ENCODE measurements at places on chromosomes 12 and 14.

DNA sequence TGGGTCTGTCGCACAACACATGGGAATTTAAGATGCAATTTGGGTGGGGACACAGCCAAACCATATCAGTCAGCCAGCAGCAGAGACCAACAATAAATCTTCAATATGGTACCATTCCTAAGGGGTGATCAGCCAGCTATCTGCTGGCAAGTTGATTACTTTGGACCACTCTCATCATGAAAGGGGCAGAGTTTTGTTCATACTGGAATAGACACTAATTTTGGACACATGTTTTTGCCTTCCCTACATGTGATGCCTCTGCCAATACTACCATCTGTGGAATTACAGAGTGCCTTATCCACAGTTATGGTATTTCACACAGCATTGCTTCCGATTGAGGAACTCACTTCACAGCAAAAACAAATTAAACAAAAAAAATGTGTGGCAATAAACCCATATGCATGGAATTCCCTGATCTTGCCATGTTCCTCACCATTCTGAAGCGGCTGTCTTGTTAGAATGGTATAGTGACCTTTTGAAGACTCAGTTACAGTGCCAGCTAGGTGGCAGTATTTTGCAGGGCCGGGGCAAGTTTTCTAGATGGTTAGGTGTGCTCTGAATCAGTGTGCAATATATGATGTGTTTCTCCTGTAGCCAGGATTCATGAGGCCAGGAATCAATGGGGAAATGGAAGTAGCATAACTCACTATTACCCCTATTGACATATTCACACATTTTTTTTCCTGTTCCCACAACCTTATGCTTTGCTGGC is 179.0 kb upstream of the IGF1 start:
- DNase-seq: no peak

DNA sequence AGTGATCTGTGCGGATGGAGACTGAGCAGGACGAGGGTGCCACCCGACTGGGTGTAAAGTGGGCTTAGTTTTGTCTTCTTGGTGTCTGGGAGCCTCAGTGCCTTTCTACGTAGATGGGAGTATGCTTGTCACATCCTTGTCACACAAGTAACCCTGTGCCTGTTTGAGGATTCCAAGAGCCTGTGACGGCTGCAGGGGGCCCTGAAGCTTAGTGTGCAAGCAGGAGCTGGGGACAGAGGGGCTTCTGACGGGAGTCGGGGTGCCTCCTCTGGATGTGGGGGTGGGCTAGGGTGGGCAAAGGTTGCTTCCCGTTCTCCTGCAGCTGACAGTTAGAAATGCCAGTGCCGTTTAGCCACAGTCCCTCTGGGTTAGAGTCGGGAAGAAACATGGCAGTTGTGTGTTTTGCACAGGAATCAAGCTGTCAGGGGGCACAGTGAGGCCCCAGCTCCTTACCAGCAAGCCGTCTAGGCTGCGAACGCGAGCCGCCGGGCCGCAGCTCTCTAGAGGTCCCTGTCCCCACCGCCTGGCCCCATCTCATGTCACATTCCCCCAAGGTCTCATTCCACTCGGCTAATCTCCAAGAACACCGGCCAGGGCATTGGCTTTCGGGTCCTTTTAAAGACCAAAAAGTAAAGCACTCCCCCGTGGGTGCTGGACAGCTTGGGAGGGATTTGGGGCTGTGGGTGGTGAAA is 7.0 kb downstream of the RTL1 start:
- DNase-seq: no peak

GRCh38 chr14:102481791-102482238 is 27.8 kb downstream of the ANKRD9 start:
- DNase-seq: no peak

- DNase-seq: no peak
Observed at GRCh38 chr12:131620520-131620919, 90.4 kb upstream of the SFSWAP start.

- no peak for DNase-seq
Observed at GRCh38 chr12:106128585-106129328, 10.0 kb downstream of the NUAK1 start.

- DNase-seq: no peak
Observed at GRCh38 chr12:76583301-76583700, 23.7 kb upstream of the OSBPL8 start.

GRCh38 chr14:92994942-92995341 is 72.0 kb downstream of the CHGA start:
- DNase-seq: no peak

- no peak for DNase-seq
Observed at GRCh38 chr12:78584695-78585094, 279.9 kb upstream of the SYT1 start.

Measured in muscle of arm (tissue), 14 donors.